NCI-H1105 (cell line): ENCODE measurements at places on chromosomes 5 and 9.

- no peak for DNase-seq
Measured at GRCh38 chr5:71810471-71811195, 91.6 kb downstream of the CARTPT start.

DNA sequence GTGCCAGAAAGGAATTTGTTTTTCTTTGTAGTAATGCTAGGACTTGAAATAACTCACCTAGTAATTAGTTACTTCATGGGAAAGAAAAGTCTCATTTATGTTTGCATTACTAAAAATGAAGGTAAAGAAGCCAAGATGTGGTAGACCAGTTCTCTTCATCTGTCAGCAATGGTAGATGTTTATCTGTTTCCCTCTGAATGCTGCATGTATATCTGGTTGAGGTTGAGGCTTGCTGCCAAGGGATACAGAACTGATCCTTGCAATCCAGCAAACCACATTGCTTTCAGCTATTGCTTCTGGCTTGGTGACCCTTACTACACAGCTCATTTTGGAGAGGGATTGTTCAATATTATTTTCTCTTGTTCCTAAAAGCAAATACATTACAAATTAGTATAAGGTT, 73.6 kb downstream of the ZNF474 start:
- DNase-seq, result no peak

- DNase-seq, result no peak
Measured at GRCh38 chr5:136686192-136686872, 321.0 kb upstream of the TRPC7 start.

GRCh38 chr9:122125509-122126330, 32.6 kb upstream of the TTLL11 start:
- no peak for DNase-seq
